ENCODE measurements at places on chromosomes 5 and 9. TPM values are rescaled to one million over a fixed set of nuclear protein-coding genes. Genes with fewer than 3 reads are reported as not detected.

SPATA31E1 gene
- total RNA-seq: not detected

SLC6A7 gene
- 0.16 TPM for total RNA-seq

TNPO1 gene
- total RNA-seq: 223 TPM

GPSM1 gene
- total RNA-seq: 85.5 TPM

HTR1A gene
- not detected for total RNA-seq

PCDHGC5 gene
- total RNA-seq: 4.7 TPM

IFNA1 gene
- total RNA-seq: not detected

SLC34A1 gene
- not detected for total RNA-seq

IL13 gene
- 0.24 TPM for total RNA-seq

Data from hair follicle dermal papilla cell (primary cell).